ENCODE measurements at places on chromosomes 12 and 14.
A peak's percentile ranks its signal among the peaks of the same experiment; 100 is the strongest.

- no peak for DNase-seq
Measured at GRCh38 chr12:42996869-42997431, 407.4 kb upstream of the PRICKLE1 start.

DNA sequence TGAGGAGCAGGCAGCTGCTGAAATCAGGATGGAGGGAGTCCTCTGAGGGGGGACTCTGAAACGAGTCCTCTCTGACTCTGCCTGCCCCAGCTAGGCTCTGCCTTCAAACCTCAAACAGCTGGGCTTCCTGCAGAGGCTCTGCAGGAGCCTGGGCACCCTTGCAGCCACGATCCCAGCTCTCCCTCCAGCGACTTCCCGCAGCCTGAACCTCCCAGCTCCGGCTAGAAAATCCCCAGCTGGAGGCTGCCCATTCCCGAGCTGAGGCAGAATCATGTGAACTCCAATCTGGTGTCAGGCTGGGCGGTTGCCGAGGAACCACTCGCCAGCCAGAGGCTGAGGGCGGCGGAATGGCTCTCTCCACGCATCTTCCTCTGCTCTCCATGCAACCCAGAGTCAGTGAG, at the start of gene GPR68:
GPR68 (minus strand) TSS at position 204 of the 401 bp plus-strand sequence. CDS start 9,654 bp downstream, outside the sequence.
- DNase-seq, result peak; percentile 56

GRCh38 chr12:71727958-71728357, 26.7 kb upstream of the RAB21 start:
- no peak for DNase-seq

- peak; percentile 41 for DNase-seq
Measured at GRCh38 chr14:49861699-49862088, 9.1 kb upstream of the NEMF start.

GRCh38 chr14:44149597-44149996, 357.5 kb downstream of the FSCB start:
- peak; percentile 70 for DNase-seq

DNA sequence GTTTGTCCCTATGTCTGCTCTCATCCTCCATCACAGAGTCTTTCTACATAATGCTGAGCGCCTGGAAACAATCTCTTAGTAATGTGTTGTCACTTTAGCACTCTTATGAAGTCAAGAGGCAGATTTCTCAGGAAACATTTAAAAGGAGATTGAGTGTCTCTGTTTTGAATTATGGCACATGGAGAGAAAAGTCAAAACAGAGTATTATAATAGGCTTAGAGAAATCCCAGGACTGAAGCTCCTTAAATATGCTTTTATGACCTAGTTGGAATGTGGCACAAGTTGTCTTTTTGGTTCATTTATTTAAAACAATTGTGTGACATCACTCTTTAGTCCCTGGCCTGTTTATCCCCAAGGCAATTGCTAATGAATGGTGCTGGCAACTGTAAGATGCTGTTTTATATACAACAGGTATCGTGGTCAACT, 117.8 kb upstream of the HIF1A start:
- no peak for DNase-seq

DNA sequence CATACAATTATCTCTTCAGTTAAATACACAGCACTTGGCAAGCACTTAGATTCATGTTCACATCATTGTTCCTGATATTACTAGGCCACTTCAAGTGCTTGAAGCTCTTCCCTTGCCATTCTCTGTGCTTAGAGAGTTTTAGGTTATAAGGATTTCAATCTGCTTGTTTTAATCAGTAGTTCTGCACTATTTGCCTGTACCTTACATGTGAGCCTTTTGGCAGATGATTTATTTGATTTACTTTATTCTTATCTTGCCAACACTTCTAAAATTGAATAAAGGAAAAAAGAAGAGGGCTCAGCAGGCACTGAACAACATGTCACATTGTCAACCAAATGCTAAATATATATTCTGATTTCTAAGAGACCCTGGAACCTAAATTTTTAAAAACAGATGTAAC, 363.8 kb upstream of the USP15 start:
- DNase-seq, result no peak

DNA sequence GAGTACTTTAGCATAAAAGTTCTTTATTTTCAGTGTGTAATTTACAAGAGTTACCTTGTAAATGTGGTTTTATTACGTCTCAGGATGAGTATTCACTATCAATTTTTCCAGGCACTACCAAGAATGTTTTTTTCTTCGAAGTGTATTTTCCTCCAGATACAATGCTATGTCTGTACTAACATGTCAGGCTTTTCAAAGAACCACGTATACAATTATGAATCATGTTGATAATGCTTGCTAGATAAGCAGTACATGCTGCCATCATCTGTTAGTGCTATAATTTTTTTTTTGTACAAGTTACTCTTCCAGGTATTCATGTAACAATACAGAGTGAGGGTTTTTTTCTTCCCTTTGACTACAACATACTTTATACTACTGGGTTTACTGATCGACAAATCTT, 5.6 kb upstream of the KANSL2 start:
- no peak for DNase-seq

- DNase-seq, result no peak
Measured at GRCh38 chr12:72610342-72610741, 338.2 kb downstream of the TRHDE start.

DNA sequence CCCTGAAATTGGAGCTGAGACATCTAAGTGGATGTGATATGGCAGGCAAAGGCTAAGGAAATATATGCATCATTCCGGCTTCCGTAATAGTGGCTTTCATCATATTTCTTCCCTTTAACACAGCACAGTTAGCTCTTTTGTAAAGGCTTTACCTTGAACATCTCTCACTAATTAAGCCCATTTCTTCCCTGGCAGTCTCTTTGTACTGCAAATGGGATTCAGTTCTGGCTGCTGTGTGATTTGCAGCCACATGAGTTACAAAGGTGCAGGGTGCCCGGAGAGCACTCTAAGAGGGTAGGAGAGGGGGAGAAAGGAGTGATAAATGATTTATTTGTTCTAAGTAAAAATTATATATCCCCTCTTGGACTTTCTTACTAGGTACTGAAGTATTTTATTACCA, 232.1 kb upstream of the CCDC196 start:
- DNase-seq, result no peak

DNA sequence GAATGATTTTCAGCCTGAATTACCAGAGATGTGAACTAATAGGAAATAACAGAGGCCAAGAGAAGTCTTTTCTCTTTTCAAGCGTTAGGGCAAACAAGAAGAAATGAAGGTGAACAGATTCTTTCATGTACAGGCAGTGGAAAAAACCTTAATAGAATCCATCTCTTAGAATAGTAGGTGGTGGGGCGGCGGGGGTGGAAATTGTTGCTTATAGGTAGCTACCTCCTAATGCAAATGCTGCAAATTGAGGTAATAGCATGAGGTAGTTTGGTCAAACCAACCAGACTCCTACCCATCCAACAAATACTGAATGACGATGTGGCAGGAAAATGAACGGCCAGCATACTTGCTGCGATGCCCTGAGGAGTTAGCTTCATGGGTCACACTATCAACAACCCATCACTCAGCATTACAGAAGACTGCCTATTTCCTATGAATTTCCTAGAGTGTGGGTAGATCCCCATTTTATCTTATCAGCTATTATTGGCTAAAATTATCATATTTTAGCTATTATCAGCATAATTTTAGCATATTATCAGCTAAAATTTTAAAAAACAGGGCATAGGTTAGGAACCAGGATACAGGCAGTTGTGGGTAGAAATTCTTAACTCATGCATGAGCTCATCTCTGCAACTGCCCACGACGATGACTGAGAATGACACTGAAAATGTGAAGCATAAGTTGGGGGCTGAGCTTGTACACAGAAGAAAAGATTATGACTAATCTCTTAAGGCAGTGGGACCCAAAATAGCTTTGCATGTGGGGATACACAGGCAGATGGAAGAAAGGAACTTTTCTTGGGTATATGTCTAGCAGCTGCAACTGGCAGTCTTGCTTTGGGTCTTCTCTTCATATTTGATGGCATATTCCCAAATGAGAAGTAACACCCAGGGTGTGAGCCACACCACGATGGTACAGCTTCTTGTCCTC, 68.7 kb downstream of the NIN start:
- no peak for DNase-seq

DNA sequence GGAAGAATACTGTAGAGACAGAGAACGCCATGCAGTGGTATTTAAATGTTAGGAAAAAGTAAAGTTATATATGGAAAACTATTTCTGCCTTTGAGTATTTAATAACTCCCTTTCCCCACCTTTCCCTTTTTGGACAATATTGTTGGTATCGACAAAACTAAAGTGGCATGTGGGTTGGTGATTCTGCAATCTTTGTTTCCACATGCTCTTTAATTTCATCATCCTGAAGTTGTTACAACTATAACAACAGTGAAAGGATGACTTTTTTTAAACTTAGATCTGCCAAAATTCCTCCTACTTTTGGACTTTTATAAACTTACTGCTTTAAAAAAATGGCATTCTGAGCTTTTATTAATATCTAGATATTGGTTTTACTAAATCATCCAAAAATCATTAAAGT, 25.3 kb downstream of the TTC8 start:
- no peak for DNase-seq

GRCh38 chr12:86233126-86233525, 23.1 kb downstream of the MGAT4C start:
- DNase-seq, result no peak

- DNase-seq, result no peak
Measured at GRCh38 chr12:109987615-109988014, 8.6 kb downstream of the GIT2 start.

DNA sequence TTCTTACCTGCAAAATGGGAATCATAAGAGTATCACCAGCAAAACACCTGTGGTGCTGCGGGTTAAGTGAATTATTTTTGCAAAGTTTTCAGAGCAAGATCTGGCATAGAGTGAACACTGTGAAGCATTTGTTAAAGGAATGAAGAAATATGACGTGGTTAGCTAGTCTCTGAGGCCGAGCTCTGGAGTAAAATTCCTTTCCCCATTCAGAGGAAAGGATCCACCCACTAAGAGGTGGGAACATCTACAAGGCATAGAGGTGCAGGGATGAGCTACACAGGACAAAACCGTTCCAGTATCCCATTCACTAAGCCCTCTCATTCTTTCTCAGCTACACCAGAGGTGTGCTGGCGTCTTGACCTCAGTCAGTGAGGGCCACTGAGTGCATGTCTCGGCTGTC, 48.5 kb downstream of the JAG2 start:
- DNase-seq, result no peak

GRCh38 chr12:6965026-6965661, 5.3 kb downstream of the PHB2 start:
- DNase-seq, result peak; percentile 35

DNA sequence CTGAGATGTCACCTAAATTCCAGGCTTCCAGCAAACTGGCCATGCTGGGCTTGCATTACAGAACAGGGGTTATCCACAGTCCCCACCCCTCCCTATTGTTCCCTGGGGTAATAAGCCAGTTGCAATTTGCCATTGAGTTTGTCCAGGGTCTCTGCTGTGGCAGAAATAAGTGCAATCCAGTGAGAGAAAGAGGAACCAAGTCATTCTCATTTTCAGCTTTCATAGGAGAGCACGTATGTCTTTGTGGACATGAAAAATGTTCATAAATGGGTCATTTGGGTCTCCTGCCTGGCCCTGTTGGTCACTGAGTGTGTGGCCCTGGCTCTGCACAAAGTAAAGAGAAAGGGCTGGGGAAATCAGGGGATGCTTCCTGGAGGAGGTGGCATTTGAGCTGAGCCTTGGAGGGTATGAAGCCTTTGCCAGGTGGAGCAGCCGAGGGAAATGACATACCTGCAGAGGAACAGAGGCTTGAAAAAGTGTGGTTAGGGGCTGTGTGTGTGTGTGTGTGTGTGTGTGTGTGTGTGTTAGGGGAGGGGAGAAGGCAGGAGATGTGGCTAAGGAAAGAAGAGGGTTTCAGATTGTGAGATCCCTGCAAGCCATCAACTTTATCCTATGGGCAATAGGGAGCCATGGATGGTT, 29.3 kb downstream of the CMKLR1 start:
- no peak for DNase-seq

GRCh38 chr14:61696753-61697318, 1.5 kb downstream of the HIF1A start:
- DNase-seq, result no peak

GRCh38 chr12:238736-239398, 23.8 kb downstream of the SLC6A13 start:
- no peak for DNase-seq

- DNase-seq, result no peak
Measured at GRCh38 chr14:61891810-61892209, 129.6 kb downstream of the SNAPC1 start.

DNA sequence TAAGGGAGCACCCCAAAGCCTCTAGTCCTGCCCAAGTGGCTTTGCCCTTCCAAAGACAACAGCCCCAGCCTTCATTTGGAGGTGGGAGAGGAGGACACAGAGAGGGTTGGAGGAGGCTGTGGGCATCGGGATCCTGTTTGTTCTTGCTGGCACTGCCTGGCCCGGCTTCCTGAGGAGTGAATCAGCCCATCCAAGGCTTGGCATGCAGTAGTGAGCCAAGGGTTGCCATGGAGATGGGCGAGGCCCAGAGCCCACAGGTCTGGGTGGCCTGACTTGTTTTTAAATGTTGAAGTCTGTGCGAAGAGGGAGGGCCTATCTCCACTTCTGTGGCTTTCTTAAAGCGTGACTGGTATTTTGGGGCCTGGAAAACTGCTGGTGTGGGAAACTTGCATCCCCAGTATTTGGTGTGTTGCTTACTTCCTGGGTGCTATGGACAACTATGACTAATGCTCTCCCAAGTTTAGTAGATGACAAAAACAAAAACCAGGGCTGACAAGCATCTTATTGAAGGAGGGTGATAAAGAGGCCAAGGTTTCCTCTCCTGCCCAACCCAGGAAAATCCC, 15.8 kb downstream of the CD9 start:
- no peak for DNase-seq

GRCh38 chr12:63968673-63969072, 124.2 kb downstream of the SRGAP1 start:
- peak; percentile 11 for DNase-seq

DNA sequence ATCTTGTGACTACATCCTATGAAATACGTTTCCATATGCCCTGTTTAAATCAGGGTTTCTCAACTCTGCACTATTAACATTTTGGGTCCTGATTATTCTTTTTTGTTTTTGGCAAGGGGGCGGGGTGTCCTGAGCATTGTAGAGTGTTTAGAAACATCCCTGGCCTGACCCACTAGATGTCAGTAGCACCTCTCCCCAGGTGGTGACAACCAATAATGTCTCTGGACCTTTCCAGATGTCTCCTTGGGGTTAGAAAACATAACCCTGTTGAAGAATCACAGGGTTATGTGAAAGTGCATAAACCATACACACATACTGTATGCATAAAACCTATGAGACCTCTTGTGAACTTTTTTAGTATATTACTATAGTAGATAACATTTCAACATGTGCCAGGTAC, 1.4 kb downstream of the ACAD10 start:
- DNase-seq, result no peak

DNA sequence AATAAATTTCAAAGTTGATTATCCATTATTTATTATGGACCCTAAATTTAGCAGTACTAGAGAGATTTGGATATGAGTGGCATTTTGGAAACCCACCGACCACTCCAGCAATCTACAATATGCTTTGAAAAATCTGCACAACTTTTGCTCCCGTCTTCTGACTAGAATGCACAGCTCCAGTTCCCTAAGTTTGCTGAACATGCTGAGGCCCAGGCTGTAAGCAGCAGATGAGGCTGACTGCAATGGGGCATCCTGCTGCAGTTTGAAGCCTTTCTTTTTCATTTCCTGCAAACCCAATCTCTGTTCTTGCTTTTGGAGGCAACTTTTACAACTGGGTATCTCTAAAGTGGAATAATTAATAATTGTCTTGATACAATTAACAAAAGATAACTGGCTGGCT, 405.8 kb downstream of the ATP23 start:
- DNase-seq, result no peak

GRCh38 chr12:43914923-43915468, 79.1 kb downstream of the TMEM117 start:
- DNase-seq, result no peak

GRCh38 chr12:127145929-127146789, 1120.8 kb upstream of the TMEM132C start:
- no peak for DNase-seq

- no peak for DNase-seq
Measured at GRCh38 chr14:65304239-65304638, 108.3 kb upstream of the FUT8 start.
